ENCODE measurements at places on chromosomes 2 and 18.

- DNase-seq: peak; percentile 28
These were observed 72.4 kb downstream of the ODC1 start for GRCh38 chr2:10375570-10376281.

- no peak for DNase-seq
These were observed 1175.1 kb upstream of the ACVR2A start for GRCh38 chr2:146669735-146670134.

GRCh38 chr18:79844999-79845563 is 47.3 kb downstream of the KCNG2 start:
- DNase-seq: no peak

- no peak for DNase-seq
These were observed 81.2 kb upstream of the STK17B start for GRCh38 chr2:196252408-196253115.

GRCh38 chr18:42675810-42676209 is 439.7 kb downstream of the RIT2 start:
- DNase-seq: peak; percentile 86

DNA sequence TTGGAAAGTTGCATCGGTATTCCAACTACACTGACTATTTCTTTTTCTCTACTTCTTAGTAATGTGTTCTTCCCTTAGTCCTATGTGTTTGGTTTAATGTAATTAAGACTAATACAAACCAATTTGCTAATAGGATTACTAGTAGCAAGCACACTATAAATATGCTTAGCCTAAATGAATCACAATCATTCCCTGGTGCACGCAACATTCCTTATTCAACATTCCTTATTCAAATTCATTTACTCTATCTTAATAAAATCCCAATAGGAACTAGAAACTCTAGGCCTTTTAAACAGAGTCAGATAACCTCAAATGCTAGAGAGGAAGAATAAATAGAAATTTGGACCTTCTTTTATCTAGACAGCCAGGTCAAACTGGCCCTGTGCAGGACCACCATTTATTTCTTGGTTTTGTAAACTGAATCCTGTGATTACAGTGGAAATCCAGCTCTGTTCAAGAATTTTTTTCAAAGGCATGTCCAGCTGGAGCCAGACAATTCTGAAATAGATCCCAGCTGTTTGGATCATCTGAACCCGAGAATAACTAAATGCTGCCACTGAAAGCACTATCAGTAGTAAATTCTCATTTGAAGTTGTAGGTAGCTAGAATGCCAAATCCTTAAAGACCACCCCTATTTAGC is 103.1 kb downstream of the PPP1R1C start:
- no peak for DNase-seq
